Ascending aorta (tissue), 2 donors: ENCODE measurements at places on chromosomes 1 and 21. TPM values are rescaled to one million over a fixed set of nuclear protein-coding genes. Genes with fewer than 3 reads are reported as not detected.

DDR2 gene
- total RNA-seq, result 77.9 TPM

OR2M7 gene
- total RNA-seq, result not detected

ANGPTL1 gene
- total RNA-seq, result 30.8 TPM

GRCh38 chr1:221188458-221188857 is 309.2 kb downstream of the HLX start:
- no peaks in the 10 kb centered on the region for H3K36me3 ChIP-seq
- H3K4me3 ChIP-seq, result no peak overlapping the region
- no peaks in the 10 kb centered on the region for H3K27me3 ChIP-seq
- no peak overlapping the region for H3K27ac ChIP-seq

NTMT2 gene
- not detected for total RNA-seq

PTPN7 gene
- total RNA-seq, result not detected

- H3K4me3 ChIP-seq, result no peak overlapping the region
- H3K27me3 ChIP-seq, result no peaks in the 10 kb centered on the region
- no peaks in the 10 kb centered on the region for H3K36me3 ChIP-seq
- peak; percentile 53 for DNase-seq
Observed at GRCh38 chr1:228305721-228306152, 97.9 kb downstream of the OBSCN start.

DNA sequence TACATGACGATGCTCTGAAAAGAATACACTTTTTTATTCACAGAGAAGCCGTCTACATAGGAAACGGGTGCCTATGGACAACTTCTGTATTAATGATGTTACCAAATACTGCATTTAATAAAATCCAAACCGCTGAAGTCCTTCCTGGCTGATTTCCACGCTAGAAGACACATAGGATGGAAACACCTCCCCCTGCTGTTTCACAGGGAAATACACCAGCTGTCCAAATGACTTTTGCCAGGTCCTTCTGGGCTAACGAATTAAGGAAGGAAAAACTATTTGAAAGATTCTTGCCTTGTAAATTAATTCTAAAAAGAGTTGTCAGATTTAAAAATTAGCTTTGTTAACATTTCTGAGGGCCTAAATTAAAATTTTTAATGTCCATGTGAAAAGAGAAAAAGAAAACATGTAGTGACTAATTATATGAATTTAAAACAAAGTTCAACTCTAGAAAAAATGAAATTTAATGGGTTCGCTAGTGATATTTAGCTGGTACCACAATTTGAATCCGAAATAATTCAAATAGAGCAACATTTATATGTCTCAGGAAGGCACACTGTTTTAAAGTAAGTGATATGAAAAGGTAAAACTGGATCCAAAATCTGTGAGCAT is 146.0 kb downstream of the RERE start:
- no peak for DNase-seq
- peaks cover 8% of the 10 kb centered on the region for H3K4me1 ChIP-seq
- no peak overlapping the region for H3K27ac ChIP-seq

- H3K4me3 ChIP-seq, result no peak overlapping the region
- DNase-seq, result no peak
- H3K27ac ChIP-seq, result no peak overlapping the region
- no peaks in the 10 kb centered on the region for H3K27me3 ChIP-seq
Observed at GRCh38 chr21:46006547-46007491, 25.2 kb downstream of the COL6A1 start.

DNA sequence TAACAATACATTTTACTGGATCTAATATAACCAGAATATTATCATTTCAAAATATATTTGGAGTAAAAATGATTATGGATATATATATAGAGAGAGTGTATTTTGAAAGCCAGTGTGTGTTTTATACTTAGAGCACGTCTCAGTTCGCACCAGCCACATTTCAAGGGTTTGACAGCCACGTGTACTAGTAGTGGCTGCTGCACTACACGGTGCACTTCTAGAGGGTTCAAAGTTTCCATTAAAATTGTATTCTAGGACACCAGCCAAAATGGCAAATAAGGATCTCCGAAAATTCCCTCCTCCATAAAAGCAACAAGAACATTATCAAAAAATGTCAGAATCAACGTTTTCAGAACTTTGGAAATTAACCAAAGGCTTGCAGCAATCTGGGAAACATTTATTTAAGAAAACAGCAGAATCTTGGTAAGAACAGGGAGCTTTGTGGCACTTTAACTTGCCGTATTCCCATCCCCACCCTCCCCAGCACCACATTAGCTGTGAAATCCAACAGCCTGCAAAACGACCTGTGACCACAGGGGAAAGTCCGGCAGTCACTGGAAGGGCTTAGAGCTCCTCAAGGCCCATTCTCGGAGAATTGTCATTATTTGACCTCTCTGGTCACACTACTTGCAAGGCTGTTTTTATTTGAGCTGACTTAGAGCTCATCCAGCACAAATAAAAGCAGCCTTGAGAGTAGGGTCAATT is 33.5 kb upstream of the MRPS6 start:
- no peak for DNase-seq
- no peaks in the 10 kb centered on the region for H3K4me1 ChIP-seq
- H3K27ac ChIP-seq, result peak overlapping the region; percentile 80
- no peaks in the 10 kb centered on the region for H3K27me3 ChIP-seq

LRRN2 gene
- total RNA-seq, result 6.5 TPM

GIPC2 gene
- 0.64 TPM for total RNA-seq

DNA sequence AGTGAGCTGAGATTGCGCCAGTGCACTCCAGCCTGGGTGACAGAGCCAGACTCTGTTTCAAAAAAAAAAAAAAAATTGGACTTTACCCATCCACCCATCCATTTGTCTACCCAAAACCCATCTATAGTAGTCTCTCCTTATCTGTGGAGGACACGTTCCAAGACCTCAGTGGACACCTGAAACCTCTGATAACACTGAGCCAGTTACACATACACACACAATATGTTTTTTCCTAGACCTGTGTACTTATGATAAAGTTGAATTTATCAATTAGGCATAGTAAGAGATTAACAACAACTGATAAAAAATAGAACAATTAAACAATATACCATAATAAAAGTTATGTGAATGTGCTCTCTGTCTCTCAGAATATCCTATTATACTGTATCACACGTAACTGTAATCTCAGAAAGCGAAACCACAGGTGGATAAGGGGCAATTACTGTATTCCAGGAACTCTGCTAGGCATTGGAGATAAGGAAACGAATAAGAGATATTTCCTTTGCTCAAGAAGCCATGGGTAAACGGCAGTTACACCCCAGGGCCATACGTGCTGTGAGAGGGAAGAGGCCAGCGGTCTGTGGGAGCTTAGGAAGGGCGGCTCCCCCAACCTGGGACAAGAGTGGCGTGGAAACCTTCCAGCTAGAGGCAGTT is 84.2 kb upstream of the DISP3 start:
- no peak for DNase-seq
- H3K27ac ChIP-seq, result no peak overlapping the region
- no peak overlapping the region for H3K4me3 ChIP-seq
- no peaks in the 10 kb centered on the region for H3K36me3 ChIP-seq

GRCh38 chr1:189620471-189620870 is 857.2 kb downstream of the BRINP3 start:
- no peak overlapping the region for H3K4me3 ChIP-seq
- no peak for DNase-seq
- no peaks in the 10 kb centered on the region for H3K27me3 ChIP-seq
- no peak overlapping the region for H3K27ac ChIP-seq
- no peaks in the 10 kb centered on the region for H3K4me1 ChIP-seq

ZNF593OS gene
- not detected for total RNA-seq

SPRR1B gene
- not detected for total RNA-seq

SELE gene
- 9.0 TPM for total RNA-seq

DNA sequence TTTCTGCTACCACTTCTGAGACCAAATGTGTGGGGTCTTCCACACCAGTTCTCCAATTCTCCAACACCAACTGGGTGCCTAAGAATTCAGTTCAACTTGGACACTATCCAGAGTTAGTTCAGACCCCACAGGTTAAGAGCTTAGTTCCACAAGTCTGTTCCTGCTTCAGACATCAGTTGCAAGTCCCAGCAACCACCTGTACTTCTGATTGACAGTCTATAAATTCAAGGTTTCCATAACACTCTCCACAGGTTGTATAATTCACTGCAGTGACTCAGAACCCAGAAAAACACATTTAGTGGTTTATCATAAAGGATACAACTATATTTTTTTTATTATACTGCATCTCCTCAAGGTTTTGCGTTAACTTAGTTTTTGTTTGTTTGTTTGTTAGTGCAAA is 18.7 kb downstream of the AK5 start:
- no peak overlapping the region for H3K27ac ChIP-seq
- no peak for DNase-seq
- no peaks in the 10 kb centered on the region for H3K27me3 ChIP-seq
- no peak overlapping the region for H3K4me3 ChIP-seq

- H3K4me1 ChIP-seq, result peaks cover 54% of the 10 kb centered on the region
- peaks cover 6% of the 10 kb centered on the region for H3K36me3 ChIP-seq
- H3K27ac ChIP-seq, result peak overlapping the region; percentile 38
- no peaks in the 10 kb centered on the region for H3K27me3 ChIP-seq
Observed at GRCh38 chr1:205809942-205810345, 3.1 kb downstream of the SLC41A1 start.

DNA sequence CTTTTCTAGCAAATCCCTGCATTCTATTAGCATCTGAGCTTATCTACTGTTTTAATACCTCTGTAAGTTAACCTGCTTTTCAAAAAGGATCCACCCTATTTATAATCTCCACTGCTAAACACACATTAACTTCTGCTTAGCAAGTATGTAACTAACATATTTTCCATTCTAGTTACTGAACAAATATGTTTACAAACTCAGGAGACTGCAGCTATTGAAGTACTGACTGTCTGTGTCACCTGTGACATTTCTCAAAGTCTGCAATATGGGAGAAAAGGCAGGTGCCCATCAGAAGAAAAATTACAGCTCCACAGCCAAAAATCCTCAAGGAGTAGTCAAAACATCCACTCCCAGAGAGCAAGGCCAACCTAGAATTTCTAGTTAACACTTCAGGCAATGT is 88.3 kb downstream of the JAK1 start:
- H3K4me1 ChIP-seq, result no peaks in the 10 kb centered on the region
- H3K4me3 ChIP-seq, result no peak overlapping the region
- no peak for DNase-seq
- no peak overlapping the region for H3K27ac ChIP-seq

SLFNL1 gene
- total RNA-seq, result not detected

- H3K4me3 ChIP-seq, result peak overlapping the region; percentile 15
- no peak for DNase-seq
- peaks cover 3% of the 10 kb centered on the region for H3K4me1 ChIP-seq
- no peak overlapping the region for H3K27ac ChIP-seq
- no peaks in the 10 kb centered on the region for H3K27me3 ChIP-seq
Observed at GRCh38 chr21:45874716-45875415, 106.7 kb upstream of the COL6A1 start.

KIAA0040 gene
- total RNA-seq, result 36.7 TPM

DNA sequence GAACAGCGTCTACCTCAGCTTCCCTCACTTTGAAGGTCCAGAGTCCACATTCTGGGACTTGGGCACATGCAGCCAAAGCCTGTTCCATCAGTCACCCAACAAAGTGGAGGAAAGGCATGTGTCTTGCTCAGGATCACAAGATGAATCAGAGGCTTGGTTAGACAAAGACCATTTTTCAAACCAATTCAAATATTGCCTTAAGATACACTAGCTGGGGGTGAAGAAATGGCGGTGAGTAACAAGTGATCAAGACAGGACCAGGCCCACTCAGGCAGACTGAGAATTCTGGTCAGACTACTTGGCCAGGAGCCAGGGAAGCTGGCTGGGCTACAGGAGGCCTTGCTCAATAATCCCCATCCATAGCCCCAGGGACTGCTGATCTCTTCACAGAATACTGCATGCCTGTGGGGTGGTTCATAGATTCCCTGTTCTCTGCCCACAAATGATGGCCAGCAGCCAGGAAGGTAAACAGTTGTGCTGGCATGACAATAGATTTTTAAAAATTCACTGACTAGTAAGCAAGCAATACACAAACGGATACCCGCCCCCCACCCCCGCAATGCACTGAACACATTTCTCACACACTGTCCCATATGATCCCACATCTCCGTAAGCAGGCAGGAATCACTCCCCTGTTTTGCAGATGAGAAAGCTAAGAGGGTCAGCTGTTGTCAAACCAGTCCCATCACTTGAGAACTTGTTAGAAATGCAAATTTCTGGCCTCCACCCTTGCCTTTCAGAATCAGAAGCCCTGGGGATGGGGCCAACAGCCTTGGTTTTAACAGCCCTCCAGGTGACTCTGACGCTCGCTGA is 27.2 kb downstream of the ERI3 start:
- no peaks in the 10 kb centered on the region for H3K27me3 ChIP-seq
- peaks cover 18% of the 10 kb centered on the region for H3K4me1 ChIP-seq
- peak; percentile 98 for DNase-seq
- H3K4me3 ChIP-seq, result no peak overlapping the region
- H3K36me3 ChIP-seq, result peaks cover 6% of the 10 kb centered on the region

GRCh38 chr1:179129702-179130473 is 48.0 kb downstream of the TOR3A start:
- no peak for DNase-seq
- H3K4me3 ChIP-seq, result peak overlapping the region; percentile 43
- H3K36me3 ChIP-seq, result peaks cover 9% of the 10 kb centered on the region
- H3K4me1 ChIP-seq, result no peaks in the 10 kb centered on the region

DNA sequence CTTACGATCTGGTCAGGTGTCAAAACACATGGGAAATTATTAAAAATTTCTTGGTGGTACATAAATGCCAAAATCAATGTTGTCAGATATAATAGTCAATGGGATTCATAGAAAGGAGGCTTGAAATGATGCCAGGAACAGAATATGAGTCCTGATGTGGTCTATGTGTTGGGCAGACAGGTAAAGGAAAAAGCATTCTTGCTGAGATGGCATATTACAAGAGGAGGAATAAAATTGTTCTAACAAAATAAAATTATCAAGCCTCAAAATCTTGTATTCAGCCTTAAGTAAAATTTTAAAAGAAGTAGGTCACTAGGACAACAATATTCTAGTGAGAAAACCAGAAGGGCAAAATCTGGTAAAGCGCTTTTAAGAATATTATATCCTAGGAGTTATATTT is 30.9 kb upstream of the EDEM3 start:
- no peaks in the 10 kb centered on the region for H3K4me1 ChIP-seq
- H3K27me3 ChIP-seq, result no peaks in the 10 kb centered on the region
- no peaks in the 10 kb centered on the region for H3K36me3 ChIP-seq
- DNase-seq, result no peak

FAM177B gene
- not detected for total RNA-seq

GRCh38 chr1:180505732-180506335 is 3.5 kb upstream of the ACBD6 start:
- no peaks in the 10 kb centered on the region for H3K36me3 ChIP-seq
- H3K4me1 ChIP-seq, result no peaks in the 10 kb centered on the region
- H3K27ac ChIP-seq, result no peak overlapping the region
- DNase-seq, result no peak

- peaks cover 12% of the 10 kb centered on the region for H3K4me1 ChIP-seq
- H3K27me3 ChIP-seq, result no peaks in the 10 kb centered on the region
Observed at GRCh38 chr1:30885570-30886522, 22.7 kb downstream of the SDC3 start.

DNALI1 gene
- total RNA-seq, result 2.2 TPM

CFAP107 gene
- not detected for total RNA-seq

- H3K36me3 ChIP-seq, result no peaks in the 10 kb centered on the region
- no peaks in the 10 kb centered on the region for H3K27me3 ChIP-seq
- no peak overlapping the region for H3K27ac ChIP-seq
- H3K4me1 ChIP-seq, result no peaks in the 10 kb centered on the region
- H3K4me3 ChIP-seq, result no peak overlapping the region
- no peak for DNase-seq
Observed at GRCh38 chr1:18398791-18399530, 81.8 kb upstream of the KLHDC7A start.

GRCh38 chr1:185144233-185144632 is 12.5 kb downstream of the TRMT1L start:
- no peaks in the 10 kb centered on the region for H3K4me1 ChIP-seq
- no peak overlapping the region for H3K4me3 ChIP-seq
- DNase-seq, result no peak
- H3K27me3 ChIP-seq, result no peaks in the 10 kb centered on the region

- H3K4me1 ChIP-seq, result peaks cover 12% of the 10 kb centered on the region
- H3K27me3 ChIP-seq, result no peaks in the 10 kb centered on the region
- H3K36me3 ChIP-seq, result no peaks in the 10 kb centered on the region
- H3K4me3 ChIP-seq, result no peak overlapping the region
- no peak overlapping the region for H3K27ac ChIP-seq
Observed at GRCh38 chr1:9406111-9406510, 113.4 kb downstream of the SPSB1 start.
